ENCODE measurements at places on chromosomes 16 and 17. TPM values are rescaled to one million over a fixed set of nuclear protein-coding genes. Genes with fewer than 3 reads are reported as not detected.

GRCh38 chr16:56518425-56518824 is 1.4 kb downstream of the BBS2 start:
- no peak for DNase-seq

DNA sequence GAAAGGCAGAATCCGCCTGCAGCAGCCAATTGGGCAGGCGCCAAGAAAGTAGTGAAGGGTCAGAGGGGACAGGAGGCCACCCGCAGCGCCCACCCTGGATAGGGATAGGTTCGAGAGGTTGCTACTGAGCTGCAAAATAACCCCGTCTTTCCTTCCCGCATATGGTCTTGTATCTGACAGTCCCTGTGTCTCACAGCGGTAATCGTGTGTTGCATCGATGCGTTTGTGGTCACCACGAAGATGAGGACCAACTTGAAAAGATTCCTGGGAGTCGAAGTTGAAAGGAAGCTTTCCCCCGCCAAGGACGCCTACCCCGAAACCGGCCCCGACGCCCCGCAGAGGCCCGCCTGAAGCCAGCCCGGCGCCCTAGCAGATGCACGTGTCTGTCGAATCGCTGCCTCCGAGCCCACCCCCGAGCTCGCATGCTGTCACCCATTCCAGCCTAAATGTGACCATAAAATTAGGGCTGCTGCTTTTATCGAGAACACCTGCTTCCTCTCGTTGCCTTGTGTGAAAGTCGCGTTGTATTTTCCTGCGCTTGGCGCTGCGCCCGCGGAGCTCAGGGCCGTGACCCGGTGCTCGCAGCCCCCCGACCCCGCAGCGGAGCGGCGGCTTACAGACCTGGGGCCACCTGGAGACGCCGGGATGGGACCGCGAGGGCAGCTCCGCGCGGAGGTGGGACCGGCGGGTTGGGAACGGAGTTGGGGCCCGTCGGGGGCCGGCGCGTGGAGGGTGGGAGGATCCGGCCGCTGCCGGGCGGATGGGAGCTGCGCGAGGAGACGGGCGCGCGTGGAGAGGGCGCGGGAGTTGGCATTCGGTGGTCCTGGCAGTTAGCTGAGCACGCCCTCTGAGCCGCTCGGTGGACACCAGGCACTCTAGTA is at the start of gene CMTM2:
CMTM2 (plus strand) TSS at position 813 of the 881 bp plus-strand sequence. CDS start 145 bp downstream, outside the sequence.
- no peak for DNase-seq

DNA sequence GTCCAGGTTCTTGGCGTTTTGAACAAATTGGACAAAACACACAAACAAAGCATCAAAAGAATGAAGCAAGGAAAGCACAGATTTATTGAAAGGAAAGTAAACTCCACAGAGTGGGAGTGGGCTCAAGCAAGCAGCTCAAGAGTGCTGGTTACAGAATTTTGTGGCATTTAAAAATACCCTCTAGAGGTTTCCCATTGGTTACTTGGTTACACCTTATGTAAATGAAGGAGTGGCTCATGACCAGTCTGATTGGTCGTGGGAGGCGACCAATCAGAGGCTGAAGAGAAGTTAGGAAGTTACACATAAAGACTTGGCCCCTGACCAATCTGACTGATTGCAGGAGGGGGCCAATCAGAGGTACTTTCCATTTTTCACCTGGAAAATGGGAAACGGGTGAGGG is 1373.8 kb upstream of the GOT2 start:
- peak; percentile 41 for DNase-seq

GRCh38 chr16:81780350-81780749 is 1.3 kb downstream of the PLCG2 start:
- DNase-seq, result no peak

The RND2 gene
- total RNA-seq, result not detected

The KPNB1 gene
- total RNA-seq, result 436 TPM

The BRCA1 gene
- total RNA-seq, result 28.4 TPM
